Glomerular endothelial cell (primary cell): ENCODE measurements at places on chromosomes 5 and 9. TPM values are rescaled to one million over a fixed set of nuclear protein-coding genes. Genes with fewer than 3 reads are reported as not detected.

The HK3 gene
- total RNA-seq: not detected in 2 replicates

The SPATA31C1 gene
- total RNA-seq: not detected in 2 replicates

The GLRA1 gene
- total RNA-seq: not detected in 2 replicates

The OGN gene
- total RNA-seq: not detected in 2 replicates

The KCNV2 gene
- total RNA-seq: not detected in 2 replicates

The BARHL1 gene
- total RNA-seq: not detected in 2 replicates

The MCCC2 gene
- 30.8 and 34.0 TPM in 2 replicates for total RNA-seq

DNA sequence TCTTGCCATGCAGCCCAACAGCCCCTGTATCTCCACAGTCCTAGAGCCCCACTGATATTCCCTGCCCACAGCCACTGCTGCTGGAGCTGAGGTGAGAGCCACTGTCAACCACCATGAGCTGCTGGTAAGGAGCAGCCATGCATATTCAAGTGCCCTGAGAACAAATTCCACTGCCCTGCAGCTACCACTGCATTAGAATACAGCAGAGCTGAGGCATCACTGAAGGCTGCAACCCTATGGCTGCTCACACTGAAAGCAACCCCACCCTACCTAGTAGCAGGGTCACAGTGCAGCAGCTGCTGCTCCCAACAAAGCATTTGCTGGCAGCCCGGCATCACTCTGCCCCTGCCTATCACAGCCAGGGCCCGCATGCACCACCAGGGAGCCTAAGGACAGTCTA, 68.6 kb downstream of the SKIC3 start:
- no peak for DNase-seq

- DNase-seq: no peak
Measured at GRCh38 chr9:14131356-14132088, 182.4 kb downstream of the NFIB start.

DNA sequence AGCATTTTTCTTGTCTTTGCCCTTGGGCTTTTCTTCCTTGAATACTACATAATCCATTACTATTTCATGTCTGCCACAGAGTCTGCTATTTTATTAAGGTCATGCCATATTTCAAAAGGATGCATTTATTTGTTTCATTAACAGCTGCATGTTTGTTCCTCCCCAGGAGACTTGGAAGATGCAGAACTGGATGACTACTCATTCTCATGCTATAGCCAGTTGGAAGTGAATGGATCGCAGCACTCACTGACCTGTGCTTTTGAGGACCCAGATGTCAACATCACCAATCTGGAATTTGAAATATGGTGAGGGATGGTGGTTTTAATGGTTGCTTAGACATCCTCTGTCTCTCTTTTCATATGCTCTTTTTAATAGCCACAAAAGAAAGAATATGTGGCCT, 4.0 kb downstream of the IL7R start:
- no peak for DNase-seq

- no peak for DNase-seq
Measured at GRCh38 chr5:99815-100214, 7.8 kb downstream of the PLEKHG4B start.

DNA sequence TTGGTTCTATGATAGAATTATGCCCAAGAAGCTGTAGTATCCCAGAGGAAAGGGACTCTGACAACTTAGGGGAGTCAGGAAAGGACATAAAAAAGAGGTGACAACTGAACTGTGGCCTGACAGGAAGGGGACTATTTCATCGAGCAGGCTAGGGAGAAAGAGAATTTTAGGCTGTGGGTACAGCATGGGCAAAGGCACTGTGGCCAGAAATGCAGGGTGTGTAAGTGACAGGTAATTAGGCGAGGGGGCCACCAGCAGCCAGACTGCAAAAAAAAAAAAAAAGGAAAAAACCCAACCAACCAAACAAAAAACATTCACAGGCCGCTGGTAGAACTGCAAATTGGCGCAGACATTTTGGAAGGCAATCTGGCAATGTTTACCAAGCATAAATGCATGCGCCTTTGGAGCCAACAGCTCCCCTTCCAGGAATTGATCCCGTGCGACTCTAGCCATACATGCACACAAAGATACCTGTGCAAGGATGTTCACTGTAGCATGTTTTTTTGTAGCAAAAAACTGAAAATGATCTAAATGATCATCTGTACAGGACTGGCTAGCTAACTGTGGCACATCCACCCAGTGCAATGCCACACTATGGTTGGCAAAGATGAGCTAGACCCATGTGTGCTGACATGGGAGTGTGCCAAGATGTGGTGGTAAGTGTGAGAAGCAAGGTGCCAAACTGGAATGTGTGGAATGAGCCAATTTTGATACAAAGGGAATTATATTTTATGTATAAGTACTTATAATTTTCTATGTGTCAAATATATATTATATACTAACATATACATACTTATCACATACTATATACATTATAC, 1.1 kb downstream of the EIF4E1B start:
- no peak for DNase-seq

DNA sequence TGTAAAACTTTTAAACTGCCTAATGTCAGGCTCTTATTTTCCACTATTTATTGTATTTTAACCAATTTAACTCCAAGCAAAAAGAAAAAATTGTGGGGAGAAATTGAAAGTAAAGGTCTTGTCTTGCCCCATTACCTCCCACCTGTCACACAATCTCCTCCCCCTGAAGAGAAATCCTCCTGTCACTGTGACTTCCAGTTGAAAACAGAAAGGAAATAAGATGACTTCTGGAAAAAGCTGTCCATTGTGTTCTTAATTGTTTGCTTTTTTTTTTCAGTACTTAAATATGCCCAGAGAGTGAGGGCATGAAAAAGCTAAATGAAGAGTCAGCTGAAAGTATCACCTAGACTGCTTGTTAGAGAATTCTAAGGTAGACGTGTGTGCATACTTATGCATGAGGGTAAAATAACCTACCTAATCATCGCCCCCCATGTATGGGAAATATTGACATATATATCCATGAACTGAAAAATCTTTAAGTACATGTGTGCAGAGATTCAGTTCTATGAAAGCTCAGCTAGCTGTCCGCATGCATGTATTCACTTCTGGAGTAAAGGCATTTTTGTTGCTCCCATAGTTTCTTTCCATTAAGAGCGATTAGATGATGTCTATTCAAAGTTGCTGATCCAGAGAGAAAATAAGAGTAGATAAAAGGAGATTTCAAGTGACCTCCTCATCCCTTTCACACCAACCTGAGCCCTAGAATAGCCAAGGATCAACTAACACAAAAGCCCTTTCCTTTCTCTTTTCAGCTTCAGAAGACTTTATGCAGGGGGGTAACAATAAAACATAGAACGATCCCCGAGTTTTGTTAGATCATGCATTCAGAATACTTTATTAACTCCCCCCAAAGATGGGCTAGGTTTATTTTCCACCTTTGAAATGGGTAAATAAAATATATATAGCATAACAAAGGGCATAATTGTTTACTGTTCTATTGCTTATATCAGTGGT, 5.3 kb downstream of the NR2F1-AS1 start:
- no peak for DNase-seq
